ENCODE measurements at places on chromosomes 5 and 9. TPM values are rescaled to one million over a fixed set of nuclear protein-coding genes. Genes with fewer than 3 reads are reported as not detected.

TYRP1 gene
- 0.74 TPM for total RNA-seq

GRCh38 chr9:18060269-18060934 lies 413.6 kb upstream of the ADAMTSL1 start:
- no peak for DNase-seq

DNA sequence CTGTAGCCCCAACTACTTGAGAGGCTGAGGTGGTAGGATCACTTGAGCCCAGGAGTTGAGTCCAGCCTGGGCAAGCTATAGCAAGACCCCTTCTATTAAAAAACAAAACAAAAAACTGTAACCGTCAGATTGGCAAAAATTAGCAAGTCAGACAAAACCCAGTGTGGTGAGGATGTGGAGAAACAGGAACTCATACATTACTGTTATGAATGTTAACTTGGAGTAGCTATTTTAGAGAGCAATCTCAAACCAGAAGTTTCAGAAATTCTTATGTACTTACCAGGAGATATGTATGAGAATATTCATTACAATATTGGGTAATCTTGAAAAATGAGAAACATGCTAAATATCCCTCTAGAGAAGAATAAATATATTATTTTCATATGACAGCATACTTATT lies 120.3 kb downstream of the INVS start:
- no peak for DNase-seq

DNA sequence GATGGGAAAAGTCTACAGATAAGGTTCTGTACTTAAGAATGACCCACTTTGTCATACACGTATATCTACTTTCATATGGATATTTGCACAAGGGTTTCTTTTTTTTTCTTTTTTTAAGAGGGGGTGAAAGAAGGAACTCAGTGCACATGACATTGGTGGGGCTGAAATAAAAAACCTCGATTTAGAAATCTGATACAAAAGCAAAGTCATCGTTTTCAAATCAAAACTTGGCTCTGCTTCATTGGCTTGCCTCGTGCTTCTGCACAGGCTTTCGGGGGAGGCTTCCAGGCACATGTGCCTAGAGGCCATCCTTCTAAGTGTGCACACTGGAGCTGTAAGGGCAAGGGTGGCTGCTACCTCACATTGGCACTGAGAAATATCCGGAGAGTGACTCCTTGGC lies 31.1 kb downstream of the PTTG1 start:
- DNase-seq = no peak

FGD3 gene
- not detected for total RNA-seq

ARHGAP26 gene
- 4.8 TPM for total RNA-seq

DNA sequence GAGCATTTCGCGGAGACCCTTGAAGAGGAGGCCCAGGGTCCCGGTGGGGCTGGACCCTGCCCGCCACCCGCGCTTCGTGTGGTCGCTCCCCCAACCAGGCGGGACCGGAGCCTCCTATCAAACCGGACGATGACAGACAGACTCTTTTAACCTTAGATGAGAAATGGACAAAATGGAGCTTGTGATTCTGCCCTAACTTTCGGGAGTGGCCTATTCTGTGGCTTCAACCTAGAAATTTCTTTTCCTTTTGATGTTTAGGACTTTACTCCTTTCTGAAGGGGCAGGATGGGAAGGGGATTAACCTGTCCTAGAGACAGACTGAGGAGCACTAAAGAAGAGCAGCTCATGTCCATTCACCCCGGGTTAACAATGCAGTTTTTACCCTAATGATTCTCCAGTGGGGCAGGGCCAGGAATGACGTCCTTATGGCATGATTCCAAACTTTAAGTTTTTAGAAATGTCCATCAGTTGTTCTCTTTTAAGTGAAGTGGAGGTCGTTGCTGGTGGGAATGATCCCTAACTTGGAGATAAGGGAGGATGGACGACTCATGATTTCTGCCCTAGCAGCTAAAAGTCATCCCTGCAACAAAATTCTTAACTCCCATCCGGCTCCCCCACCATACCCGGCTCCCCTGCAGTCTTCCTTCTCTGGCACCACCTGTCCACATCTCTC lies 1.0 kb downstream of the NIPSNAP3A start:
- DNase-seq = no peak

All from HT1080 (cell line).